Left renal pelvis (tissue), 4 donors: ENCODE measurements at places on chromosomes 5 and 9.

- DNase-seq, result no peak
Observed at GRCh38 chr9:87573841-87574342, 76.2 kb downstream of the DAPK1 start.

GRCh38 chr5:107329850-107330249 lies 340.9 kb downstream of the EFNA5 start:
- DNase-seq, result no peak

GRCh38 chr9:16823906-16824305 lies 46.6 kb downstream of the BNC2 start:
- DNase-seq, result no peak

DNA sequence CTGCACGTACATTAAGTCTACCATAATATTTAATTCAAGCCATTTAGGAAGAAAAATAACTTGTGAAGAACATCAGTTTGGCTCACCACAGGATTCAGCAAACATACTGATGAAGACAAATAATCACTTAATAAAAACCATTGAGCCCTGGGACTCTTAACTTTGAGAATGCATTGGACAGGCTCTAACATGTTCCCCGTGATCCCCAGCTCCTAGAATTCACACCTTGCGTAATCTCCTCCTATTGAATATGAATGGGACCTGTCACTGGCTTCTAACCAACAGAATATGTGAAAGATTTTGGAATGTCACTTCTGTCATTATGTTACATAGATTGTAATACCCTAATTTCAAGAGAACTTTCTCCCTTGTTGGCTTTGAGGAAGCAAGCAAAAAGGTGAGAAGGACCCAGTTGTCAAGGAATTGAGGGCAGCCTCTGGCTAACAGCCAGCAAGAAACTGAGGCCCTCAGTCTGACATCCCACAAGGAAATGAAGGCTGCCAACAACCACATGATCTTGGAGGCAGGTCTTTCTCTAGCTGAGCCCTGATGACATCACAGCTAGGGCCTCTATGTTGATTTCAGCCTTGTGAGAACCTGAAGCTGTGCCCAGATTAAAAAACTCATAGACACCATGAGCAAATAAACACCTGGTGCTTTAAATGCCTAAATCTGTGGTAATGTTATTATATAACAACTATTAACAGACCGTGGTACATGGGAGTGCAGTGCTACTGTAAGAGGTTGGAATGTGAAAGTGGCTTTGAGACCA lies 433.2 kb downstream of the SEMA5A start:
- DNase-seq, result no peak
